Pancreas (tissue), 10 donors: ENCODE measurements at places on chromosomes 5 and 9. TPM values are rescaled to one million over a fixed set of nuclear protein-coding genes. Genes with fewer than 3 reads are reported as not detected.

GRCh38 chr5:66425842-66426241 lies 170.4 kb upstream of the MAST4 start:
- DNase-seq: no peak
- H3K4me1 ChIP-seq: no peaks in the 10 kb centered on the region
- no peaks in the 10 kb centered on the region for H3K36me3 ChIP-seq
- H3K4me3 ChIP-seq: no peak overlapping the region

DNA sequence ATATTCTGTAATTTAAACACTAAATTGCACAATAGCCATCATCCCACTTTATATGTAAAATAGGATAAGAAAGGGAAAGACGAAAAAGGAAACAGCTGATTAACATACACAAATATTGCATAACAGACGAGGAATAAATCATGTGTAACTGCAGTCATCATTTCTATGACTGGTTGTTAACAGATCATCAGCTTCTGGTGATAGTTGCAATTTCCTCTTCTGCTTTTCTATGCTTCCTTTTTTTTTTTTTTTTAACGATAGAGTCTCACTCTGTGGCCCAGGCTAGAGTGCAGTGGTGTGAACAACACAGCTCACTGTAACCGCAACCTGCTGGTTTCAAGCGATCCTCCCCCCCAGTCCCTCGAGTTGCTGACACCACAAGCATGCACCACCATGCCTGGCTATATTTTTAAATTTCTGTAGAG lies 22.5 kb upstream of the JAKMIP2 start:
- H3K36me3 ChIP-seq: no peaks in the 10 kb centered on the region
- DNase-seq: no peak
- H3K27me3 ChIP-seq: no peaks in the 10 kb centered on the region

- H3K27me3 ChIP-seq: no peaks in the 10 kb centered on the region
- H3K36me3 ChIP-seq: no peaks in the 10 kb centered on the region
- no peak for DNase-seq
These were observed 14.7 kb downstream of the ISL1 start for GRCh38 chr5:51397996-51398395.

- H3K4me1 ChIP-seq: no peaks in the 10 kb centered on the region
- no peak overlapping the region for H3K4me3 ChIP-seq
- DNase-seq: no peak
These were observed 113.3 kb upstream of the SAP30L start for GRCh38 chr5:154332451-154332850.

- H3K27ac ChIP-seq: no peak overlapping the region
- no peak overlapping the region for H3K4me3 ChIP-seq
- no peaks in the 10 kb centered on the region for H3K27me3 ChIP-seq
- no peak for DNase-seq
These were observed 46.5 kb downstream of the EFNA5 start for GRCh38 chr5:107624235-107624634.

- no peak overlapping the region for H3K27ac ChIP-seq
- H3K4me3 ChIP-seq: no peak overlapping the region
- DNase-seq: no peak
- H3K36me3 ChIP-seq: no peaks in the 10 kb centered on the region
- H3K4me1 ChIP-seq: no peaks in the 10 kb centered on the region
These were observed 136.3 kb downstream of the ASTN2 start for GRCh38 chr9:117278471-117279035.

- H3K27me3 ChIP-seq: no peaks in the 10 kb centered on the region
- H3K36me3 ChIP-seq: no peaks in the 10 kb centered on the region
These were observed 1.1 kb downstream of the HNRNPA0 start for GRCh38 chr5:137752905-137753690.

Gene SEC24A
- total RNA-seq: 10.0 TPM

Gene IFNB1
- total RNA-seq: not detected

Gene ADGRV1
- total RNA-seq: 5.7 TPM
